ENCODE measurements at places on chromosomes 5 and 9. TPM values are rescaled to one million over a fixed set of nuclear protein-coding genes. Genes with fewer than 3 reads are reported as not detected.
A peak's percentile ranks its signal among the peaks of the same experiment; 100 is the strongest.

The ZNF483 gene
- total RNA-seq = 1.5 TPM

The ARRDC1 gene
- 28.6 TPM for total RNA-seq

The SCGB3A2 gene
- total RNA-seq = not detected

The LCN9 gene
- total RNA-seq = not detected

DNA sequence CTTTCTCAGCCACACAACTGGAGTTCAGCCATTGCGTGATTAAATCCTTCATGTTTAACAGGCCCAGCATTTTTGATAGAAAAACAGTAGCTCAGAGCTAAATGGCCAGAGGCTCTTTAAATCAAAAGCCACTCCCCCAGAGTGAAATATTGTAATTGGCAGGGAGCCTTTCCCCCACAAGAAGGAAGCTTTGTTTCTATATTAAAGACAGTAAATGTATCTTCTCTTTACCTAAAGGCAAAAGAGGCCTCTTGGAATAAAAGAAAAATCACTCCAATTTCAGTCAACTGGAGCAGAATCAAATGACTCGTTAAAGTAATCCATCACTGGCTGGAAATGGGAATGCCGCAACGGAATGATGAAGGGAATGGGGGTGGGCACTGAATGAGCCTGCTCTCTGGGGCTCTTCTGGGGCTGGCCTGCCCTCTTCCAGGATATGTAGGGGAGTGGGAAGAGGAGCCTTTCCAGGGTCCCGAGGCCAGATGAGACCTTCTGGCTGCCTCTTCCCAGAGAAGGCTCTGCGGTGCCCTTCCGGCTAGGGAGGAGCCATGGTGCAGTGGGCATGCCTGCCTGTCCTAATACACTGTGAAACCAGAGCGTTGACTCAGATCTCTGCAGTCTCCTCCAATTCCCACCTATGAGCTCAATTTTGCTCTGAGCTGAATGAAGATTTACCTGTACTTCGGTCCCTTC is 45.2 kb downstream of the ANKDD1B start:
- peaks cover 1% of the 10 kb centered on the region for H3K36me3 ChIP-seq
- H3K27ac ChIP-seq = no peak overlapping the region
- no peak for DNase-seq

DNA sequence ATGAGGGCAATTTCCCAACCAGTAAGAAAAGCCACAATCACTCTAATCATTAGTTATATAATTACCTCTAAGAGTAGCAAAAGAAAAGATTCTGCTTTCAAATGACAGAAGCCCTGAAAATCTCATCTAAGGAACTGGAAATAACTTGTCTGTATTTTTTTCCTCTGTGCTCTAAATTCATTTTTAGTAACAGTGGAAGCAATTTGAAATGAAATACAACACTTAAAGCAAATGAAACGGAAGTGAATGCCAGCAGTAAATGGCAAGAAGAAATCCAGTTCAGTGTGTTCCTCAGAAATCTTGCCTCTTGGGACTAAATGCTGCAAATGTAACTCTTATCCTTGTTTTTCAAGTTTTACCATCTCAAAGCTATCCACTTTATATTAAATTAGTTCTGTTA is 294.9 kb downstream of the TAF11L14 start:
- no peak overlapping the region for H3K4me3 ChIP-seq
- DNase-seq = no peak
- H3K27me3 ChIP-seq = no peaks in the 10 kb centered on the region
- H3K27ac ChIP-seq = no peak overlapping the region
- no peaks in the 10 kb centered on the region for H3K36me3 ChIP-seq

DNA sequence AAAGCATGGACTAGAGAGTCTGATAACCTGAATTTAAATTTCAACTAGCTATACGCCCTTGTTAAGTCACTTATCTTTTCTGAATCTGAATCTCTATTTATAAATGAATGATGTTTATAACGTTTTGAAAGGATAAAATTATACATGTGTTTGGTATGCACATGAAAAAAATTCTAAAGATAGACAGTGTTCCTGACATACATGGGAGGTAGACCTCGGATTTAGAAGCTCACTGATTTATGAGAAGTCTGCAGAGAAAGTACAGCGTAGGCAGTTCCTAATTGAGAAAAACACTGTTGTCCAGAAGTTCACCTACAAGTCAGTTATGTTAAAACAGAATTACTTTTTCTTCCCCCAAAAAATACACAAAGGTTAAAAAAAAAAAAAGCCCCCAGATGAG is 26.6 kb downstream of the MPDZ start:
- no peak for DNase-seq
- H3K4me1 ChIP-seq = no peaks in the 10 kb centered on the region
- no peaks in the 10 kb centered on the region for H3K27me3 ChIP-seq

The C9 gene
- not detected for total RNA-seq

The PRDM9 gene
- not detected for total RNA-seq

DNA sequence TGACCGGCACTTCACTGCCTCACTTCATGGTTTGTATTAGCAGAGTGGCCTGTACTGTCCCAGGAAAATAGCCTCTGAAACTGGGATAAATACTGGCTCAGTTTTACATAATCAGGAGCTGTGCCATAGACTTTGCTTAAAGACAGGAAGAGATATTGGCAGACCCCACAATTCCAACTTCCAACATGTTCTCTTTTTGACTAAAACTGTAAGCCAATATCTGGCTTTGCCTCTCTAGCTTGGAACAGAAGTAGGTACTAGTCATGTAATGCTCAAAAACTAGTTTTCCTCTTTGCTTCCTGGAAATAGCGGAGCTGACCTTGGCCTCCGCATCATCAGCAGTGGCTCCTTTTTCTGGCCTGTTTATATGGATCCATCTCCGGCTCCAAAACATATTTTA is 276.9 kb downstream of the CDH9 start:
- H3K27ac ChIP-seq = no peak overlapping the region
- no peaks in the 10 kb centered on the region for H3K27me3 ChIP-seq
- no peak for DNase-seq
- H3K36me3 ChIP-seq = no peaks in the 10 kb centered on the region
- no peak overlapping the region for H3K4me3 ChIP-seq
- no peaks in the 10 kb centered on the region for H3K4me1 ChIP-seq

DNA sequence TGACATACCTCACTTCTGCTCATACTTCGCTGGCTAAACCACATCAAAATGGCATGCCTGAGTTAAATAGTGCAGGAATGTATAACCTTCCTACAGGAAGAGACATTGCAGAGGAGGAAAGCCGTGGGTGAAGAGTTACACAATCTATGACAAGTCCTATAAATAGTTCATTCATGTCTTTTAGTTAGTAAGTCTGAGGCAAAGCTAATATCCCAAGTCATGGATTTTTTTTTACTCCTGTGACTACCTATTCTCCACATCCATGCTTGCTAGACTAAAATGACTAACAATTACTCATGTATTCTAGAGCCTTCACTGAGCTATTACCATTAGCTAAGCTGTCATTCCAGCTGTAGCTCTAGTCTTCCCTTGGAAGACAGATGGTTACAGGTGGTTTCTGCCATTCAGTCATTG is 391.3 kb downstream of the NR2F1-AS1 start:
- H3K4me1 ChIP-seq = no peaks in the 10 kb centered on the region
- no peaks in the 10 kb centered on the region for H3K36me3 ChIP-seq
- no peak overlapping the region for H3K27ac ChIP-seq
- DNase-seq = no peak

DNA sequence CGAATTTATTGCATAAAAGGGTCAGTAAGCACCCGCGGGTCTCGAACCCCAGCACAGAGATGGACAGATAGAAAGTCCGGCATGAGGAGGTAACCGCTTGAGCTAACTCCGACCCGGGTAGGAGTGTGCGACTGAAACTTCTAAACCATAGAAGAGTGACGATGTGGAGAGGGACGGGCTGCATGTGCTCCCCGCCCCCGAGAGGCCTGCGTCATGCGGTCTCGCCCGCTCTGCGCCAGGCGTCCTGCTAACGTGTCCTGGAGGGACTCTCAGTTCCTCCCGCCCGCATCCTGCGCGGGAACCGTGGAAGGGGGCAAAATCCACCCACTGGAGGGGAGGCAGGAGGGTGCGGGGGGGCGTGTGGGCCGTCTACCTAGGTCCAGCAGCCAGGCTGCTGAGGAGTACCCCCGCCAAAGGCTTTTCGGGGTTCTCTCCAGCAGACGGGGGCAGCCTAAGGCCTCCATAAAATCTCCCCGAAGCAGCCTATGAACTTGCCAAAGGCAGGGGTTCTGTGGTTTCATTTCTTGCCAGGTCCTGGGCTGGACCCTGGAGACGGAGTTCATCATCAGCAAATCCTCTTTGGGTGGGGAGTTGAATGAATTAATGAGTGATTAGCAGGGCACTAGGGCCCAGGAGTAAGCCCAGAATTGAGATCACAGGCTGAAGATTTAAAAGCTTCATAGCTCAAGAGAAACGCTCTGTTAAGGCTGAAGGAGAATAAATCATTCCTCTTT is 51.9 kb downstream of the TGFBI start:
- peak overlapping the region; percentile 83 for H3K27ac ChIP-seq
- peaks cover 51% of the 10 kb centered on the region for H3K27me3 ChIP-seq
- DNase-seq = peak; percentile 72
- peaks cover 7% of the 10 kb centered on the region for H3K4me1 ChIP-seq
- H3K36me3 ChIP-seq = peaks cover 2% of the 10 kb centered on the region
- H3K4me3 ChIP-seq = peak overlapping the region; percentile 68

DNA sequence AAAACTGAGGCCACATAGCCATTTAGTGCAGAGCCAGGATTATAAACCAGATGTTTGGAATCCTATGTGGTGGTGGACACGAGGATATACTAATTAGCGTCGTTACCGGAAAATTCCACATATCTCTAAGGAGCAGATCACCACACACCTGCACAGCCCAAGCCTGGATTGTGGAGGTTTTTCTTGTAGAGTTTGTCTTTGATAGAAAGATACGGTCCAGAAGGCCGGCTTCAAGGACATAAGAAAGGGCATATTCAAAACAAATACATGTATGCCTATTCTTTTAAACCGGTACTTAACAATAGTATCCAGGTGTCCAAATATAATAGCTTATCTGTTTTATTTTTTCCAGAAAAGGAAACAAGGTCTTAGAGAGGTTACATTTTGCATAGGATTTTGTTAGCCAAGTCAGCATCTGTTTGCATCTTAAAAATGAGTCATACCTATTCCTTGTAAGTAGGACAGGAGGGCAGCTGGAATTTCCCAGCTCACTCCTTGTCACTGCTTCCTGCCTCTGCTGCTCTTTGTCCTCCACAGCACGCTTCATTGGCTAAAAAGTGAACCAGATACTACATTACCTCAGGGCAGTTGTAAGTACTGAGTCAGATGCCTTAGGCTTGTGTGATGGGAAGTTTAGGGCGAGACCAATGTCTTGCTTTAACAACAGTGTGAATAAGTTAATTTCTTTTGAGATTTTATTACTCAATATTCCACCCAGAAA is 3.6 kb downstream of the TMC1 start:
- H3K4me1 ChIP-seq = peaks cover 44% of the 10 kb centered on the region
- no peaks in the 10 kb centered on the region for H3K36me3 ChIP-seq
- H3K27me3 ChIP-seq = no peaks in the 10 kb centered on the region
- peak overlapping the region; percentile 51 for H3K27ac ChIP-seq
- peak; percentile 23 for DNase-seq
- no peak overlapping the region for H3K4me3 ChIP-seq

The MRPL36 gene
- total RNA-seq = 104 TPM

The TAF11L10 gene
- not detected for total RNA-seq

The TLR4 gene
- total RNA-seq = not detected

GRCh38 chr5:9468060-9468388 is 77.9 kb downstream of the SEMA5A start:
- H3K4me1 ChIP-seq = no peaks in the 10 kb centered on the region
- H3K27ac ChIP-seq = no peak overlapping the region
- H3K27me3 ChIP-seq = no peaks in the 10 kb centered on the region
- H3K4me3 ChIP-seq = no peak overlapping the region
- DNase-seq = no peak

The IRX2 gene
- not detected for total RNA-seq

The OTULINL gene
- 20.8 TPM for total RNA-seq

GRCh38 chr5:100802208-100802607 is 100.9 kb downstream of the ST8SIA4 start:
- peaks cover 3% of the 10 kb centered on the region for H3K36me3 ChIP-seq
- H3K27ac ChIP-seq = no peak overlapping the region
- H3K27me3 ChIP-seq = no peaks in the 10 kb centered on the region
- H3K4me3 ChIP-seq = no peak overlapping the region
- DNase-seq = no peak

The GGTA1 gene
- total RNA-seq = not detected

- H3K36me3 ChIP-seq = no peaks in the 10 kb centered on the region
- no peak overlapping the region for H3K27ac ChIP-seq
- no peak overlapping the region for H3K4me3 ChIP-seq
- H3K4me1 ChIP-seq = peaks cover 14% of the 10 kb centered on the region
- no peaks in the 10 kb centered on the region for H3K27me3 ChIP-seq
These were observed 111.1 kb downstream of the ARRDC3 start for GRCh38 chr5:91271999-91272398.

GRCh38 chr9:29822458-29822857 is 2249.2 kb upstream of the C9orf72 start:
- no peaks in the 10 kb centered on the region for H3K27me3 ChIP-seq
- no peak for DNase-seq
- no peak overlapping the region for H3K27ac ChIP-seq
- no peak overlapping the region for H3K4me3 ChIP-seq
- H3K4me1 ChIP-seq = no peaks in the 10 kb centered on the region

All from activated naive CD8-positive, alpha-beta T cell treated with anti-CD3 and anti-CD28 coated beads for 36 hours (primary cell).